ACHN (cell line): ENCODE measurements at places on chromosomes 16 and 17.
A peak's percentile ranks its signal among the peaks of the same experiment; 100 is the strongest.

- no peak for DNase-seq
Measured at GRCh38 chr17:39484178-39484577, 22.9 kb downstream of the CDK12 start.

DNA sequence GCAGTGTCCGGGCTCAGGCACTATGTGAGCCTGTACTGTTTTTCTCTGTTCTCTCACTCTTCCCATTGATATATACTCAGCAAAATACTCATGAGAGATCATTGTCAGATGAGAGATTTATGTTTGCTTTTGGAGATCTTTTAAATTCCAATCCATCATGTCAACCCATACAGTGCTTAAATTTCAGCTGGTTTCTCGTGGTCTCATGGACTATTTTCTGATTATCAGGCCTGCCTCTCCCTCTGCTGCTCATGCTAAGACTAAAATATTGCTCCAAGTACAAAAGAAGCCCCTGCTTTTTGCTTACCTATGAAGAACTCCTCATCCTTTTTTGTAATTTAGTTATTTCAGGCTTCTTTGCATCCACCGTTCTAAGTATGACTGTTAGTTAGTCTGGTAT, 547.2 kb downstream of the KCNJ2 start:
- DNase-seq: no peak

GRCh38 chr17:50584749-50585148, 24.2 kb downstream of the CACNA1G start:
- no peak for DNase-seq

DNA sequence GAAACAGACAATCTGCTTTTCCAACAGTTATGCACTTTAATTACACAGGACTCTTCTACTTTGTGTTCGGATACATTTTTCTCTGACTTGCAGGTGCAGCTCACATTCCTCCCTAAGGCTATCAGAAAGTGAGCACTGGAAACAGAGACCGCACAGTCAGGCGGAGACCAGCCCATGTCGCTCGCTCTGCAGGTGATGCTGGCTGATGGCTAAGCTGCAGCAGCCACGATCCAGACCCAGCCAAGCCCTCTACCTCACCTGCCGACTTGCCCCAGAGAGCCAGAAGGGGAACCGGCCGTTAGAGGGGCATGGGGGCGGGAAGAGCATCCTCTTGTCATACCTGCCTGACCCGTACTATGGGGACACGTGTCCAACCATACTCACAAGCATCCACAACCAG, 33.8 kb downstream of the MAP1LC3B start:
- no peak for DNase-seq

GRCh38 chr16:84847564-84848355, 28.0 kb downstream of the CRISPLD2 start:
- no peak for DNase-seq

- peak; percentile 43 for DNase-seq
Measured at GRCh38 chr16:2846511-2847310, 11.3 kb downstream of the PRSS22 start.

- peak; percentile 90 for DNase-seq
Measured at GRCh38 chr17:7308625-7309433, 1.4 kb downstream of the EIF5A start.

DNA sequence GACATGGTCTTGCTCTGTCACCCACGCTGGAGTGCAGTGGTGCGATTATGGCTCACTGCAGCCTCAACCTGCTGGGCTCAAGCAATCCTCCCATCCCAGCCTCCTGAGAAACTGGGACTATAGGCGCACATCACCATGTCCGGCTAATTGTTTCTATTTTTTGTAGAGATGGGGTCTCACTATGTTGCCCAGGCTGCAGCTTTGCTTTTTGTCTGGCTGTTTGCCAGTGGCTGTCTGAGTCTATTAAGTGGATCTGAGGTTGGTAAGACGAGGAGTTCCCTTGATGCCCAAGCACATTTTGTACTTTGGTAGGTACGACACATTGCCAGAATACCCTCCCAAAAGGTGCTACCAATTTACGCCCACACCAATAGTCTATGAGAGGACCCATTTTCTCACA, 5.1 kb downstream of the TBX21 start:
- DNase-seq: no peak

- peak; percentile 97 for DNase-seq
Measured at GRCh38 chr17:13544292-13544691, 57.4 kb downstream of the HS3ST3A1 start.

- DNase-seq: no peak
Measured at GRCh38 chr17:81837641-81838040, 2.8 kb upstream of the PPP1R27 start.

- DNase-seq: no peak
Measured at GRCh38 chr17:66233023-66233753, 4.0 kb upstream of the APOH start.

DNA sequence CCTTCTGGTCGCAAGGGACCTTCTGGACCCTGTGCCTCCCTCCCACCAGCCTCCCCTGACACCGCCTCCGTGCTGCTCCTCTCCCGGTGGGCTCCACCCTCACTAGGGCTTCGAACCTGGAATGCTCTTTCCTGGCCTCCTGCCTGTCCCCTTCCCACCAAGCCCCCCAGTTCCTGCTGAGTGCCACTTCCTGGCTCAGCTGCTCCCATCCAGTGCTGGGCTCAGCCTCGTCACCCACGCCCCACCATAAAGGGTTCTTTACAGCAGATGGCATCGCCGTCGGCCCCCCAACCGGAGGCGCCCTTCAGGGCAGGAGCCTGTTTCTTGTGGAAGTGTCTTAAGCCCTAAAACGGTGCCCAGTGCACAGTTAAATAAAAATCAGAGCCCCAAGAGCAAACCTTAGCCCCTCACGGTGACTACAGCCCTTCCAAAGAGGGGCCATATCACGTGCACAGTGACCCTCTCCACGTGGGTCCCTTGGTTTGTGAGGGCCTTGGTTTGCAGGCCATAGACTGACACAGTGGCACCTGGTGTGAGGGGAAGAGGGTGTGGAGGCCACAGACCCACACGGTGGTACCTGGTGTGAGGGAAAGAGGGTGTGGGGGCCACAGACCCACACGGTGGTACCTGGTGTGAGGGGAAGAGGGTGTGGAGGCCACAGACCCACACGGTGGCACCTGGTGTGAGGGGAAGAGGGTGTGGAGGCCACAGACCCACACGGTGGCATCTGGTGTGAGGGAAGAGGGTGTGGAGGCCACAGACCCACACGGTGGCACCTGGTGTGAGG, 111.4 kb downstream of the METRNL start:
- DNase-seq: no peak
